Activated T-helper 17 cell treated with anti-CD3 and anti-CD28 coated beads, Interleukin-2, amount 50 U/mL, for 72 hours (primary cell): ENCODE measurements at places on chromosomes 4 and X.

DNA sequence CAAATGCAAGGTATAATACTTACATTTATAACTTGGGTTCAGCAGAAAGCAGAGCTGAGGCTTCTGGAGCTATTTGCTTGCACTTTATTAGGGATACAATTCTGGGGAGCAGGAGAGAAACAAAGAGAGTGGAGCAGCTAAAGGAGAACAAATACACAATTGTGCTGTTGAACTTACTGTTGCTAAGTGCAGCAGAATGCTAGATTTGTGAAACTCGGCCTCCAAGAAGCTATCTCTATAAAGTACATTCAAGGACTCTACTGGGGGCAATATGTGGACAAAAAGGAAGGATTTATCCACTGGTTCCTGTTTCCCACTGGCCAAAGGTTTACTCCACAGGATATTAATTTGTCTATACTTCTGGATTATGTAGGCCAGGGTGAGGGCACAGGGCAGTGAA, 86.8 kb downstream of the PPP1R2C start:
- ATAC-seq: no peak

GRCh38 chr4:10690185-10690907, 5.8 kb upstream of the CLNK start:
- no peak for ATAC-seq

DNA sequence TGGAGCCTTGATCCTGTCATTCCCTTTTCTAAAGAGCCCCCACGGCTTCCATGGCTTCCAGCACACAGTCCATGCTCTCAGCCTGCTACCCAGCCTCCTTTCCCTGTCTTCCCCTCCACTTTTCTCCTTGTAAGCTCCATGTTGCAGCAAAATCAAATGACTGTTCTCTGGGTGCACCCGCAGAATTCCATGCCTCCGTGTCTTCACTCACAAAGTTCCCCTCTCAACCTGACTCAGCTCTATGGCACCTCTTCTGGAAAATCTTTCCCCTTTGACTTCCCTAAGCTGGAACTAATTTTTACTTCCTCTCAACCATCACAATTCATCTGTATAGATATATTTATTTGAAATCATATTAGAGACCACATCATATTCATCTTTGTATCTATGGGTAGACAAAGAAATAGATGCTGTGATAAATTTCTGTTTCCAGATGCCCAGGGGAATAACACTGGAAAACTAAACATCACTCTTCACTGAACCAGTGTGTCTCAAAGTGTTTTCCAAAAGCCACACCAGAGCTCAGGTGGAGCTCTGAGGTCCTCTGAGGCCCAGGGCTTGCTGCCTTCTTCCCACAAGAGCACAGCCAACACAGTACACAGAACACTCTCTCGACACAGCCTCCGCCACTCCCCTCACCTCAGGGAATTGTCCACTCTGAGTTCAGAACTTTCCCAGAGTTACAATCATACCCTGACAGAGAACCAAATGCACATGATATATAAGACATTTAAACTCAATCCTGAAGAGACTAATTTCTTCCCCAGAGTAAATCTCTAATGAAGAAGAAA, 3.3 kb downstream of the SETD7 start:
- no peak for ATAC-seq

GRCh38 chr4:84171871-84172270, 327.2 kb downstream of the NKX6-1 start:
- no peak for ATAC-seq

DNA sequence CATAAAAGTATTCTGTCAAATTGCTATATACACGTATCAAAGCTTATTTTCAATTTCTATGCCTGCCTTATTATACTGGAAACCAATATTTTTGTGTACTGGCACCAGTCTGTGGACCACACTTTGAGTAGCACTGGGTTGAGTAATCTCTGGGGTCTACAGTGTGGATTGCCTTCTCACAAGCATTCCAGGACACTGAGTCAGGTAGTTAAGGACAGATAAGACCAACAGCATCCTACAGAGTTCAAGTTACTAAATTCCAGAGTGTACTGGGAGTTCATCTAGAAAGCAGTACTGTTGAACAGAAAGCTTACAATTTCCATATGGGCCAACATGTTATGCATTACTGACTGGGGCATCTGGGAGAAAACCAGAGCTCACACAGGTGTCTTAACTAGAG, 61.8 kb downstream of the VMA21 start:
- ATAC-seq: no peak

GRCh38 chr4:184335520-184335919, 117.8 kb upstream of the ENPP6 start:
- ATAC-seq: peak; percentile 69

DNA sequence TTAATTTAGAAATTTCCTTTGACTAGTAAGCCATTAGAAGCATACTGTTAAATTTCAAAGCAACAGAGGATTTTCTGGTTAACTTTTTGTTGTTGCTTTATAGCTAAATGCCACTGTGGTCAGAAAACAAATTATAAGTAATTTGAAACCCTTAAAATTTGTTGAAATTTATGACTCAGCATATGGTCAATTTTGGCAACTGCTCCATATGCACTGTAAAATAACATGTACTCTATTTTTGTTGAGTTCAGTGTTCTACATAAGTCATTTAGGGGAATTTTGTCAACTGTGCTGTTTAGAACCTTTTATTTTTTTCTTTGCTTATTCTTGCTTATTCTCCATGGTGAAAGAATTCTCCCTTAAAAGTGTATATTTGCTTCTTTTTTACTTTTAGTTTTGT, 28.6 kb downstream of the SCLT1 start:
- no peak for ATAC-seq

DNA sequence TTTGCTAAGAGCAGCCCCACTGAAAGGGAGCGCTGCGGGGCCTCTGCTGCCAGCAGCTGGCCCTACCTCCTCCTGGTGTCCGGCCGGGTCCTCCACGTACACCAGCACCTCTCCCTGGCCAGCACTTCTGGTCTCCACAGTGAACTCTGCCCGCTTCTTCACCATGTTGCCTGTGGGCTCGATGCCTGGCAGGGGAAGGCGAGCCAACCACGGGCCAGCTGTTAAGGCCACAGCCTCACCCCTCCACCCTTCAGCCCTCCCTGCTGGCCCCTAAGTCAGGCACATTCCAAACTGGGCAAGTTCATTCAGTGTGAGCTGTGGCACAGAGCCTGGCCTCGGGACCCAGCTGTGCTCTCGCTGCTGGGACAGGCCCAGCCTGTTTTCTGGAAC, 7.8 kb downstream of the FLNA start:
- ATAC-seq: no peak

- peak; percentile 26 for ATAC-seq
Observed at GRCh38 chr4:145061318-145061920, 36.6 kb downstream of the ANAPC10 start.

GRCh38 chr4:73607375-73608033, 12.7 kb downstream of the RASSF6 start:
- ATAC-seq: no peak

GRCh38 chrX:13387666-13388494, 68.0 kb upstream of the ATXN3L start:
- ATAC-seq: peak; percentile 99

DNA sequence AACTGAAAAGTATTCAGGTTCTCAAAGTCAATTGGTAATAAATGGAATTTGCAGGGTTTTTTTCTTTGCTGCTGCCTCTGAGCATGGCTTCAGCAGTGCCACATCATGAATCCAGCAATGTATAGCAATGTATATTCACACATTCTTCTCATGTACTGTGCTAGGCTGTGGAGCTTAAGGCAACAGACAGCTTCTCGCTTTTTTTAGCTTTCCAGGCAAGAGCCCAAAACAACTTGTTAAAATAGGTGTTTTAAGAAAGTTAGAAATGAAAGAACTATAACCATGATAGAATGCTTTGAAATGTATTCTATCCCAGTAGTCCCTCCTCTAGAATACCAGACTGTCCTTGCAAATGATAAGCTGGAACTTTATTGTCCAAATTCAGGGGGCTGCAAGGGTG, 30.4 kb downstream of the SMIM43 start:
- ATAC-seq: no peak

DNA sequence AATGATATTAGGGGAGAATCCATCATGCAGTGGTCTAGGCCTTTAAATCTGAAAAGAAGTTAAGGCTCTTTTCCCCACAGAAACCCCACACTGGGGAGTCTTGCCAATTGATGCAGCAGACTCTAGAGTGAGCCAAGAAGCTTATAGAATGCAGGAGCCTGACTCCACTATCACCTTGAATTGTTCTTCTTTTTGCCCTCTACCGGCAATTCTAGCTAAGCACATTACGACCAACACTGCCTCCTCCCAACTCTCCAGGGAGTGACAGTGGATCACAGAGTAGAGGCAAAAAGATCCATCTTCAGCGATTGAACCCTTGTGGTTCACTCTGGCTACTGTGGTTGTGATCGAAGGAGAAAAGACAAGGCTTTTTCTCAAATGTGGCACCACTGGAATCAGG, 331.5 kb downstream of the NKX6-1 start:
- ATAC-seq: no peak

- no peak for ATAC-seq
Observed at GRCh38 chr4:79514621-79515329, 106.7 kb upstream of the GK2 start.

- ATAC-seq: no peak
Observed at GRCh38 chrX:44157283-44157682, 184.1 kb upstream of the NDP start.

- peak; percentile 43 for ATAC-seq
Observed at GRCh38 chr4:95638920-95639501, 90.2 kb upstream of the UNC5C start.

- no peak for ATAC-seq
Observed at GRCh38 chr4:14132301-14132700, 504.8 kb upstream of the BOD1L1 start.

DNA sequence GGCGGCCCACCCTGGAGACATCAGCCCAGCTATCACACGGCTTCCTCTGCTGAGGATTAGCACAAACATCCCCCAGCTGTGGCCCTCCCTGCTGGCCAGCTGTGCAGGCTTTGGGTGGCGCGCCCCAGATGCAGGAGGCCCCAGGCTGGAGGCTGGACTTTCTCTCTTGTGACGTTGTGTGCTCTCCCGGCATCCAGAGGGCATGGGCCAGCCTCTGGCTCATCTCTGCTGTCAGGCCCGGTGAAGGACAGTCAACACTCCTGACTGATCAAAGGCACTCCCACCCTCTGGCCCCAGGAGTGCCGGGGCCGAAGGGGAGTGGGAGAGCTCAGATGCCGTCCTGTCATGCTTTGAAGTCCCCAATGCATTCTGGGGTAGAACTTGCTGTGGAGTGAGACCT, 29.9 kb upstream of the PJA1 start:
- no peak for ATAC-seq

- ATAC-seq: no peak
Observed at GRCh38 chrX:48791063-48791820, 4.9 kb downstream of the GATA1 start.

DNA sequence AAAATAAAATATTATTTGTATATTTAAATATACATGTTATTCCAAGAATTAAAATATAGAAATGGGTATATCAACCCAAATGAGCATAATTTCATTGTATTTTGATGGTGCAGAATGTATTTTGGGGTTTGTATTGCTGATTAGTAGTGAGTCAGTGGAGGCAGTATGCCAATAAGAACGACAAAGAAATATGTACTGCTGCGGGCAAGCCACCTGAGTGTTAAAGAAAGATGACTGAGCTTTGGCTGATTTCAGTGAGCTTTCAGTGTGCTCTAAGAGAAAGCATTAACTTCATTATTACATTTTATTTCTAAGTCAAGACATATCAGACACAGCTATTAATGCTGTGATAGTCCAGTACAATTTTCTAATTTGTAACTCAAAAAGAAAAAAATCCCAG, 297.8 kb downstream of the ANK2 start:
- ATAC-seq: no peak

DNA sequence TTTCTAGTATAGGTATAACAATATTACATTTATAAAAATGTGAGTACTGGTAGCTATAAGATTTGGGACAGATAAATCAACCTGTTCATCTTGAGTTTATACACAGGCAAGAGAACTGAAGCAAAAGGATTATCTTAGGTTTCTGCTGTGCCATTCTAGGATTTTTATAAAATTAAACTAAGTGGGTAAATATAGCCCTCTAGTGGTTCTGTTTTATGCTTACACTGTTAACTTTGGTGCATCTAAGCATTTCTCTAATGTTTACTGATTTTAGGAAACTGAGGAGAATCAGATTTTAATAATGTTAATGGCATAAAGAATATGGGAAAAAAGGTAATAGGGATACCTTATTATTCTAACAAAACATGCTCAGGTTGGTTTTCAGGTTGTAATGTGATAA, 1.1 kb upstream of the RRH start:
- ATAC-seq: no peak

- no peak for ATAC-seq
Observed at GRCh38 chr4:125739760-125740159, 425.0 kb downstream of the FAT4 start.

DNA sequence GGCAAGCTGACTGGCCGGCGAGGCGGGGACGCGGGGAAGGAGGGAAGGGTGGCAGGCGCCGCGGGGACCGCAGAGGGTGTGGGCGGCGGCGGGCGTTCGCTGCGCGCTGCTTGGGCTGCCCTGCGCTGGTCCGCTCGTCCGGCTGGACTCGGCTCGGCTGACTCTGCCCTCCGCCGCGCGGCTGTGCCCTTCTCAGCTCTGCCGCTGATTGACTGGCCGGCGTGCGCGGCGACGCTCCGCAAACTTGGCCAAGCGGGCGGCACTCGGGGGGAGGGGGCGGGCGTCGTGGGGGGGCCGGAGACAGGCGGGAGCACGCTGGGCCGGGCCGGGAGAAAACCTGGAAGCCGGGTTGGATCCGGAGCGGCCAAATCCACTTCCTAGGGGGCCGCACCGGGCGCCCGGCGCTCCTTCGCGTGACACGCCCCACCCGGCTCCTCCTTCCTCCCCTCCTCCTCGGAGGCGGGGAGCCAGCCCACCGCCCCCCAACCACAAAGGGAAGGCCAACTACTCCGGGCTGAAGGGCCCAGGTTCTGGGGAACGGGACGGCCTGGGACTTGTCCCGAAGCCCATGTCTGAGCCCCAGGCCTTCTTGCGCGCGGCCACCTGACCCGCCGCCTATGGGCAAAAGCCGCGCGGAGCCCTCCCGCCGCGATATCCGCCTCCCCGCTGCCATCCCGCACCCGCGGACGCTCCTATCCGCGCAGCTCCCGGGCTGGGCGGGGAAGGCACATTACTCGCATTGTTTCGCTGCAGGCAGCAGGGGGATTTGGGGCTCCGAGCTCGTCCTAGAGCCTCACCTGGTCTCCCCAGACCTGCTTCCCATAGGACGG, at the start of gene GPC4:
Gene GPC4, minus strand, starts transcription at position 214 of the 830 bp plus-strand sequence. CDS start 524 bp downstream, outside the sequence.
- no peak for ATAC-seq

DNA sequence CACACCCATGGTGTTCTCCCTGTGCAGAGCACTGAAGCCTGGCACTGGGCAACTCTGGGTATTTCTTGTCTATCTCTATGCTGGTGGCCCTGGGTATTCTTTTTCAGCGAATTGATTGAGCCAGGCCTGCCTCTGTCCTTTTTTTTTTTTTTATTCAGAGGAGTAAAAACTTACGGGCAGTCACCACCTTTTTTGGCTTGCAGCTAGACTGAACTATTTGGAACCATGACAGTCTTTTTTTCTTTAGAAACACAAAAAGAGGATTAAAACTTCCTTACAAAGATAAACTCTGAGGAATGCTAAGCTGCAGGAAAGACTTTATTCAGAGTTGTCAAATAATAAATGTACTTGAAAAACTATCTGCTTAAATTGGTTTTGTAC, 119.2 kb upstream of the STIM2 start:
- no peak for ATAC-seq
